ENCODE measurements at places on chromosomes 5 and 9. TPM values are rescaled to one million over a fixed set of nuclear protein-coding genes. Genes with fewer than 3 reads are reported as not detected.

TSLP gene
- 0.22 TPM for total RNA-seq

DNA sequence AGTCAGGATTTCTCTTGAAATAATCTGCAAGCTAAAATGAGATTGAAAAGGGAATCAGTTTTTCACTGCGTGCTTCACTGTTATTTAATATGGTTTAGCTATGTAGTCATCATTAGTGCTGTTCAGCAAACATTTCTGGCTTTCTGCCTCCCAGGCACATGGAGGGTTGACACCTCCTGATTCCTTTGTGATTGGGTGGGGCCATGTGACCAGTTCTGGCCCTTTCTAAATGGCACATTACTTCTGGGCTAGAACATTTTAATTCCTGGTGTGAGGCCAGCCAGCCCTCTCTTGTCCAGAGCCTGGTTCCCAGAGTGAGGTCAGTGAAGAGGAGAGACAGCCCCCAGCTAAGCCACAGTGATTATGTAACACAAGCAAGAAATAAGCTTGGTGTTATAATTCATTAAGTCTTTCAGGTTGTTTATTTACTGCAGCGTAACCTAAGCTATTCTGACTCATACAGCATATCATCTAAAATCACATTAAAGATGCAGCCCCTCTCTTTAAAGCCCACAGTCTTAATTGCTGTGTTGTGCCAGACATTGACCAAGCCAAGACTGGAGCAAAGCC, 17.4 kb upstream of the ARSI start:
- no peak for DNase-seq

ADAMTS6 gene
- total RNA-seq = 3.8 TPM

DNA sequence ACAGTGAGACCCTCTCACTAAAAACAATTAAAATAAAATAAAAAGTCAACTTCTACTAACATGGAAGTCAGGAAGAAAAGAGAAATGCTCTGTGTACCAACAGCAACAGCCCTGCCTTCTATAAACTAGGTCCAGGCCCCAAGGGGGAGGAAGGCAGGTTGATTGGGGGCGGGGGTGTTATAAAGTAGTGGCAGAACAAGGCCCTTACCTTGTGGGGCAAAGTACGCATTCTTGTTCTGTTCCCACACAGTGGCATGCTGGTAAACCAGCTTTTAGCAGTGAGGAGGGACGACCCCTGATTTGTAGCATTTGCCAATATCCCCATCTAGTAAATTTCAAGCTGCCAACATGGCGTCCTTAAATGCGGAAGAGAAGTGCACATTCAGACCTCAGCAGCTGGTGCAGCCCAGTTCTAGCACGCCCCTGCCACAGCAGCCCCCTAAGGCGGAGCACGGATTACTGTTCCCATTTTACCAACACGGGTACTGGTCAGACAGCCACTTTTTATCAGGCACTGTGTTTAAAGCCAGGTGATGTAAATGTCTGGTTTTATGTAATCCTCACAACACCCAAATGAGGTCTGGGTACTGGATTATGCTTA, 69.5 kb downstream of the GTF3C4 start:
- DNase-seq = no peak

PRRC1 gene
- total RNA-seq = 47.2 TPM

- DNase-seq = no peak
These were observed 73.9 kb downstream of the PBX3 start for GRCh38 chr9:125821078-125821477.

KIF12 gene
- total RNA-seq = 0.22 TPM

- DNase-seq = no peak
These were observed 2.5 kb downstream of the RNF145 start for GRCh38 chr5:159206818-159207217.

GGTA1 gene
- total RNA-seq = 16.0 TPM

AFAP1L1 gene
- total RNA-seq = 54.8 TPM

PCDHGB2 gene
- total RNA-seq = 10.2 TPM

DNA sequence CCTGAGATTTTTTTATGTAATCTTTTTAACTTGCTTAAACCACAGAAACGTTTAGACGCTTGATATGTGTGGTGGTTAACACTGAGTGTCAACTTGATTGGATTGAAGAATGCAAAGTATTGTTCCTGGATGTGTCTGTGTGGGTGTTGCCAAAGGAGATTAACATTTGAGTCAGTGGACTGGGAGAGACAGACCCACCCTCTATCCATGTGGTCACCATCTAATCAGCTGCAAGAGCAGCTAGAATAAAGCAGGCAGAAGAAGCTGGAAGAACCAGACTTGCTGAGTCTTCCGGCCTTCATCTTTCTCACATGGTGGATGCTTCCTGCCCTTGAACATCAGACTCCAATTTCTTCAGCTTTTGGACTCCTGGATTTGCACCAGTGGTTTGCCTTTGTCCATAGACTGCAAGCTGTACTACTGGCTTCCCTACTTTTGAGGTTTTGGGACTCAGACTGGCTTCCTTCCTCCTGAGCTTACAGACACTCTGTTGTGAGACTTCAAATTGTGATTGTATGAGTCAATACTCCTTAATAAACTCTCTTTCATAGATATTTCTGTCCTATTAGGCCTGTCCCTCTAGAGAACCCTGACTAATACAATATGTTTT, 816.0 kb upstream of the CDH9 start:
- DNase-seq = no peak
